ENCODE measurements at places on chromosomes 7 and 10.

- DNase-seq, result no peak
Measured at GRCh38 chr10:19929506-19930140, 113.4 kb downstream of the PLXDC2 start.

GRCh38 chr10:103691723-103692435, 163.5 kb downstream of the SH3PXD2A start:
- DNase-seq, result no peak

- no peak for DNase-seq
Measured at GRCh38 chr10:7000061-7000460, 410.8 kb downstream of the SFMBT2 start.

GRCh38 chr7:1647961-1648672, 22.0 kb upstream of the ELFN1 start:
- DNase-seq, result no peak

DNA sequence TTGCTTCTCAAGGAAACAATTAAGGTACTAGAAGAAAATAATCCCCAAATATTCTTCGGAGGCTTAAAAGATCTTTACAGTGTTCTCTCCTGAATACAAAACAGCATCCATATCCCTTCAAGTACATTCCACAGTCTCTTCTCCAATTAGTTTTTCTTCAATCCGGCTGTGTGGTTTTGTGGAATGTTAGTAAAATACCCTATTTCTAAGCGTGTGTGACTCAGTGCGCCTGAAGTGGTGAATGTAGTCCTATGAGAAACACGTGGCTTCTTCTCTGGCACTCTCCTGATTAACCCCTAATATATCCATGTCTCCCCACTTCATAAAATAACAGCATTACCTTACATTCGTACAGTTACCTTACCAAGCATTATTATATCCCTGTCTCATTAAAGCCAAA, 570.2 kb downstream of the ARL4A start:
- no peak for DNase-seq

Data from Kasumi-1 (cell line).